ENCODE measurements at places on chromosomes 3 and 15. TPM values are rescaled to one million over a fixed set of nuclear protein-coding genes. Genes with fewer than 3 reads are reported as not detected.
A peak's percentile ranks its signal among the peaks of the same experiment; 100 is the strongest.

GRCh38 chr3:11832981-11833905 lies 13.4 kb downstream of the TAMM41 start:
- peaks cover 96% of the 10 kb centered on the region for H3K36me3 ChIP-seq
- H3K27me3 ChIP-seq: no peaks in the 10 kb centered on the region
- no peak for DNase-seq
- H3K27ac ChIP-seq: no peak overlapping the region

The FILIP1L gene
- polyA plus RNA-seq: 0.13 TPM

The FGF12 gene
- polyA plus RNA-seq: not detected

- H3K27ac ChIP-seq: no peak overlapping the region
- H3K4me3 ChIP-seq: no peak overlapping the region
- no peak for DNase-seq
- no peaks in the 10 kb centered on the region for H3K36me3 ChIP-seq
- no peaks in the 10 kb centered on the region for H3K27me3 ChIP-seq
These were observed 14.5 kb downstream of the PTPRG start for GRCh38 chr3:61575893-61576292.

GRCh38 chr15:64843991-64844390 lies 2.3 kb downstream of the PLEKHO2 start:
- DNase-seq: no peak
- H3K36me3 ChIP-seq: peaks cover 30% of the 10 kb centered on the region
- H3K27me3 ChIP-seq: no peaks in the 10 kb centered on the region
- peak overlapping the region; percentile 86 for H3K27ac ChIP-seq

GRCh38 chr3:106610362-106610959 lies 741.6 kb upstream of the CBLB start:
- no peak overlapping the region for H3K27ac ChIP-seq
- no peak for DNase-seq
- no peak overlapping the region for H3K4me3 ChIP-seq
- no peaks in the 10 kb centered on the region for H3K27me3 ChIP-seq

- DNase-seq: no peak
- H3K27ac ChIP-seq: no peak overlapping the region
- no peaks in the 10 kb centered on the region for H3K27me3 ChIP-seq
- H3K4me1 ChIP-seq: no peaks in the 10 kb centered on the region
- H3K36me3 ChIP-seq: no peaks in the 10 kb centered on the region
- H3K4me3 ChIP-seq: no peak overlapping the region
These were observed 250.2 kb upstream of the ATP10A start for GRCh38 chr15:26113296-26113695.

The TRH gene
- polyA plus RNA-seq: not detected

GRCh38 chr3:56488812-56489600 lies 20.7 kb upstream of the ERC2 start:
- no peaks in the 10 kb centered on the region for H3K36me3 ChIP-seq
- no peaks in the 10 kb centered on the region for H3K27me3 ChIP-seq
- no peak overlapping the region for H3K27ac ChIP-seq
- no peak for DNase-seq
- no peak overlapping the region for H3K4me3 ChIP-seq

- H3K27me3 ChIP-seq: no peaks in the 10 kb centered on the region
- no peaks in the 10 kb centered on the region for H3K4me1 ChIP-seq
- H3K27ac ChIP-seq: no peak overlapping the region
- DNase-seq: no peak
These were observed 49.9 kb upstream of the LPP start for GRCh38 chr3:188104050-188104449.

Measured in CD14-positive monocyte (primary cell).